ENCODE measurements at places on chromosomes 2 and 18.

DNA sequence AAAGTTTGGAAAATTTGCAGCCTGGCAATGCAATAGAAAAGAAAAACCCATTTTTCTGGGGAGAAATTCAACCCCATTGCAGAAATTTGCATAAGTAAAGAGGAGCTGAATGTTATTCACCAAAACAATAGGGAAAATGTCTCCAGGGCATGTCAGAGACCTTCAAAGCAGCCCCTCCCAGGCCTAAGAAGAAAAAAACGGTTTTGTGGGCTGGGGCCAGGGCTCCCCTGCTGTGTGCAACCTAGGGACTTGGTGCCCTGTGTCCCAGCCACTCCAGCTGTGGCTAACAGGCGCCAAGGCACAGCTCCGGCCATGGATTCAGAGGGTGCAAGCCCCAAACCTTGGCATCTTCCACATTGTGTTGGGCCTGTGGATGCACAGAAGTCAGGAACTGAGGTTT, 224.5 kb downstream of the TXNL1 start:
- DNase-seq = no peak

GRCh38 chr2:32235315-32235714, 29.4 kb downstream of the NLRC4 start:
- DNase-seq = no peak

DNA sequence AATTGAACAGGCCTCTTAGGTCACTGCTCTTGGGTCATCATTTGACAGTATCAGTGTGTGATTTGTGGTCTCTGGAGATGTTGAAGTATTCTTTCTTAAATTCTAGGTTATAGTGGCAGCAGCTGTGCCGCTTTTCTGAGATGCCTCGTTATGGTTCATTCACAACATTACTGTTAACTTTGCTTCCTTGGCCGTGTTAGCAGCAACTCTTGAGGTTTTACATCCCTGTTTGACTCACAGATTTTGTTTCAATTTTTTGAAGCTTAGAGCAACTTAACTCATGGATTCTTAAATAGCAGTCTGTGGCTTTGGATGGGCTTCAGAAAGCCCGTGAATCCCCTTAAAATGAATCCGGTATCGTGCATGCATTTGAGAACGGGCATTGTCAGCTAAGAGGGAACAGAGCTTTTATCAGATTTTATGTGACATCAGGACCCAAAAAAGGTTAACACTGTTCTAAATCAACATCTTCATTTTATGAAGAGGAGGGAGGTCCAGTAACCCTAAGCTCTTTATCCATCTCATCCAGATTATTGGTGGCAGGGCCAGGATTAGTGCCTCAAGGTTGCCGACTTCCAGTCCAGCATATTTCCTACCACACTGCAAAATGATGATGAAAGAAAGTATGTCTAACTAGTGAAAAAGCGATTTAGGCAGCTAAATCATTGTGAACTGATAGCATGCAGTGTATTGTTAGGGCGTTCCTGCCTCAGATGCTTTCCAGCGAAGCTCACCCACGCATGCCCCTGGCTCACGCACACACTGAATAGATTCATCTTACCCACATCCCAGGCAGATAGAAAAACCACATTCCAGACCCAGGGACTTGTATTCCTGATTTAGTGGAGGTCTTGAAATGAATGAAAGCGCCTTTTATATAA, 5.1 kb downstream of the TRIB2 start:
- no peak for DNase-seq

DNA sequence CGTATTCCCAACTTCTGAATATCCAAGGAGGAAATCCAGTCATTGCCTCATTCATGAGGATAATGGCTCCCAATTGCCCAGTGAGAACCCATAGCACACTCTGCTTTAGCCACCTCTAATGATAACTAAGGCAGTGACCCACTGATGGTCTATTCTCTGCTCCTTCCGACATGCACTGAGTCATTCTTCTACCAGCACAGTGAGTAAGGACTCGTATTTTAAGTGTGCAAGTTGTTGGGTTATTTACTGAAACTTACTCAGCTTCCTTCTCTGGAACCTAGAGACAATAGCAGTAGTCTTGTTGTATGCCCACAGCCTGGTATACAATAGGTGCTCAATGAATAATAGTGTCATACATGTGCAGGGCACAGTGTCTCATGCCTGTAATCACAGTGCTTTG, 81.1 kb upstream of the ZNF397 start:
- no peak for DNase-seq

DNA sequence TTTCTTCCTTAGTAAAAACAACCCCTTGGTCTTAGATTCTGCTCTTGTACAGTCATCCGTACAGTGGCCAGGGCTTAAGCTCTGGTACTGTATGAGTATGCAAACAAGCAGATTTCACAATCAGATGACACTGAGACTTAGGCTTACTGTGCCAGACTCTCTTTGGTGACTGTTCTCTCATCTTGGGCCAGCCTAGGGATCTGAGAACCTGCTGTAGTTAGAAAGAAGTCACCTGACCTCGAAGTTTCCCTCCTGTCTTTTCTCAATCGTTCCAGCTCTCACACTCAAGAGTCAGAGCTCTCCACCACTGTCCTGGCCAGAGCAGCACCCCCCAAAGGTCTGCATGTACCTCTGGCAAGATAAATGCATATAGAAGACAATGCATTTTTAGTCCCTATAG, 63.2 kb downstream of the ZEB2 start:
- no peak for DNase-seq

GRCh38 chr2:238424313-238424700, 2.4 kb upstream of the ASB1 start:
- no peak for DNase-seq

DNA sequence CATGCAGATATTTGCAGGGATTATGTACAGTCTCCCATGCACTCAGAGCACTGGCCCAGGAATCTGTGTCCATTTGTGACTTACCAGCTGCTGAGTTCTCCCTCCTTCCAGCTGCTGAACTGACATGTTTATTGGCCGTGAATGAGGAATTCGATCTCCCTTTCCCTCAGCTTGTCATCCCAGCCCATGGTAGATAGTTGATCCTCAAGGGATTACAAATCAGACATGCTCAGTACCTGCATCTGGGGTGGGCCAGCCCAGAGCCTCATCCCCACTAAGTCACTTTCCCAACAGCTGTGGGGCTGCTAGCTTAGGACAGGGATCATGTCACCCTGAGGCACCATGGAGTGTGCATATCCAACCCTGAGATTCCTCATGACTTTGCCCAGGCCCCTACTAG, 1284.9 kb upstream of the LRRTM1 start:
- DNase-seq = no peak

- DNase-seq = no peak
Measured at GRCh38 chr2:180927030-180927686, 53.2 kb upstream of the UBE2E3 start.

DNA sequence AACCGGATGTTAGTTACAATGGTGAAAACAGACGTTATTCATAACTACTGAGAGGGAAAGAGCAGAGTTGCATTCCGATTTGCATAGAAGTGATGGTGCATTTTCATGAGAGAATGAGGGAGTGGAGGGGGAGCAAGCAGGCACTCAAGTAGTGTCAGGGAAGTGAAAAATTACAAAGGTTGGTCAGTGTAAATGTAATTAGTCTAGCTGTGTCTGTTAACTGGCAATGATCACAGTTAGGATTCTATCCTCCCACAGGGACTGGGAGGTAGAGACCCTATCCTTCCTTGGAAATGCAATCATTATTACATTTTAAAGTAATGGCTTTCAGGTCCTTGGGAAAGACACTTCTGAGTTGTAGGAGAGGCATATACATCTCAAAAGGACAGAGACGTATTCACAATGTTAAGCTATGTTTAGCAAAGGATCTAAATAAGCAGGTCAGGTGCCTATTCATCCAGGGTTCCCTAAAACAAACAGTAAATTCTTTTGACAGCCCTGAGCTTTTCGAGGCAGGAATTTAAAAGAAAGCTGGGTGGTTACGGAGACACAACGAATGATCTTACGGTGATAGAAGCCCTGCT, 1671.8 kb upstream of the DDX18 start:
- no peak for DNase-seq

DNA sequence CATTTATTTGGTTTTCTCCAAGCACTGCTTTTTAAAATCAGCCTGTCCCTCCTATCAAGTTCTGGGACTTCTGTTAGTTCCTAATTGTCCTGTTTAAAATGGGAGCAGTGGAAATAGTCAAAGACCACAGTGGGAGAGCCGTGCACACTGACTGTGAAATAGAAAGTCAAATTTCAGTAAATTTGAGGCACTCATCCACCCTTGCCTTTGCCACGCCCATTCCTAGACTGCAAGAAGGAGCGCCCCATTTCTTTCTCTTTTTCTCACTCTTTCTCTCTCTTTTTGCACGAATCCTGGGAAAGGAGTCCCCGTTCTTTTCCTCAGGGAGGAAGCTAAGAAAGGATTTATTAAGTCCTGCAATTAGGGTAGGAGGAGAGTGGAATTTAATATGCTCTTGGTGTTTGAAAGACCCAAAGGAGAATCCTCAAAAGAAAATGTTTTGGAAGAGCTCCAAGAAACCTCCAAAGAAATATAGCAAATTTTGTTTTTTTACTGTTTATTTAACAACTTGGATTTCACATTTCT, 7.5 kb downstream of the COL6A3 start:
- no peak for DNase-seq

- no peak for DNase-seq
Measured at GRCh38 chr2:241877989-241878970, 8.8 kb downstream of the RTP5 start.

DNA sequence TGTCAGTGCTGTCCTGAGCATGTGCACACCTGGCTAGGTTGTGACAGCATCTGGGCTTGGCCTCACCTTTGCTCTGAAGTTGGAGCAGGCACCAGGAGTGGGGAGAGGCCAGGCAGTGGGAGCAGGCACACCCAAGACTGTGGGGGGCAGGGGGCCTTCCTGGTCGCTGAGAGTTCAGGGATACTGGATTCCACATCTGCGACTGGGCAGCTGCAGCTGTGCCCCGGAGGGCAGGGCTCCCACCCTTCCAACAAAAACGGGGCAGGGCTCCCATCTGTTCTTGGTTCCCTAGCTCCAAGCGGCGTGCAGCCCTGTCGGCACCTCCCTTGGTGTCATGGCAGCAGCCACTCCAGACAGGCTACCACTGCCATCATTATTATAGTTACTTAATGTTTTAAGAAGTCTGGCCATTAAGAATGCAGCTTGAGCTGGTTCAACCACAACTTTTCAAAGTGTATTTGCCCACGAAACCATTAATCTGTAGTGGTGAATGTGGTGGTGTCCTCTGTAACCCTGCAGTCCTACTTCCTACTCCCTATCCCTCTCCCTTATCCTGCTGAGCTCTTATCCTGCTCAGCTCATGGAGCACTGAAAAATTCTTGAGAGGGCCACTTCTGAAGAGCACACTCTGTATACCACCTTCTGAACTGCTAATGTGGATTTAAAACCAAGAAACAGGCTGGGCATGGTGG, 48.0 kb upstream of the RAB1A start:
- no peak for DNase-seq

Data from GOT3 (cell line).